COLO829 (cell line): ENCODE measurements at places on chromosomes 6 and 20.

- DNase-seq = no peak
Measured at GRCh38 chr20:51861726-51862466, 59.6 kb upstream of the SALL4 start.

GRCh38 chr20:20562507-20562906 is 149.9 kb downstream of the RALGAPA2 start:
- no peak for DNase-seq

- no peak for DNase-seq
Measured at GRCh38 chr6:75673884-75674283, 72.2 kb downstream of the SENP6 start.

DNA sequence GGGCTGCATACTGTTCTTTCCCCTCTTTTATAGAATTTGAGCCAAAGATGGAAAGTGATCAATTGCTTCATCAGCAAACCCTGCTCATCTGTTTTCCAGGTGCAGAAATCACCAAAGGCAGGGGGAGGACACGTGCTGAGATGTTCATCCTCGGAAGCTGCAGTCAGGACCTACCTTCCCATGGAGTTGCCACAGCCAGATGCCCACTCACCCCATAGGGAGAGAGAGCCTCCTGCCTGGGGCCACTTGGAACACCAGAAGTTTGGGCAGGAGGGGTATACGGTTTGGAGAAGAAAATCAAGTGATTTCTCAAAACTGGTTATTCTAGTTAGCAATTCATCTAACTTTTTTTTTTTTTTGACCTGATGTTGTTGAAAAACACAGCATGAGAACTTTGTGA is 5.3 kb upstream of the CST7 start:
- DNase-seq = no peak

DNA sequence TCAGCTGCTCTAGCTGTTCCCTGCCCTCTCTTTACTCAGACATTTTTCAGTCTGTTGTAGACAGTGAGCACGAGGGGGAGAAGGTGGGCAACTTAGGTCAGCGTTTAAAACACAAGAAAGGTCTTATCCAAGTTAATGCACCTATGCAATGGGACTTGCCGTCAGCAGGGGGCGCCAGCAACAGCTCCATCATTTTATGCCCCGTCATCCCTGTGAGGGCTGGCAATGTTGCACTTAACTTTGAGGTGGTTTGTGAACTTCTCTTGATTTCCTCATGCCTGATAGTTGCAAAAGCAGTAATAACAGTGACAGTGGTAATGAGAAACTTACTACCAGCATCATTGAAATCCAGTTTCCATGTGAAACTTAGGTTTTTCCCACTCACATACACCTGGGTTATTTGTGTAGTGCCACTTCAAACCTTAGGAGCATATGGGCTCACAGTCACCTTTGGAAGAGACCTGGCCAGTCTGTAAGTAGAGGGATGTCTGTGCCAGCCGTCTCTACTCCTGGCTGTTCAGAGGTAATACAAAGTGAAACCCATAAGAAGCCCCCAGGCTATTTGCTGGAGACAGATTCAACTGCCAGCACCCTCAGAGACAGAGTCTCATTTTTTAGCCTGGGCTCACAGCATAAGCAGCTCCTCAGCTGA is 44.9 kb upstream of the ID1 start:
- DNase-seq = peak; percentile 92

GRCh38 chr6:40342723-40343122 is 244.4 kb downstream of the LRFN2 start:
- no peak for DNase-seq

- DNase-seq = no peak
Measured at GRCh38 chr20:8735674-8736073, 333.2 kb upstream of the PLCB4 start.

DNA sequence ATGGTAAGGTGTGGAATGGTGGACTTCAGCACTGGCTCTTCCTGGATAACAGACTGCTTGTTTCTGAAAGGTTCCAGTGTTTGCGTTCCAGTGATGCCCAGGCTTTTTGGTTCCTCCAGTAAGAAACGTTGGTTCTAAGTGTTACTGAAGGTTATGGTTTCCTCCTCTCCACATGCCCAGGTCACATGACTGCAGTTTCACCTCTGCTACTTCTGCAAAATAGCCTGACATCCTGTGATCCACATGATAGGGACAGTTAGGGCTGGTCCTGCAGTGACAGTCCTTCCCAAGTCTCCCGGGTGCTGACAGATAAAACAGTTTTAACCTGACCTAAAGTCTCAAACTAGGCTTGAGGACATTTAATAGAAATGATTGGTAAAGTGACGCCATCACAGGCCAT is 132.2 kb upstream of the CST7 start:
- DNase-seq = no peak

GRCh38 chr6:80282913-80283554 is 176.6 kb downstream of the BCKDHB start:
- DNase-seq = no peak

- peak; percentile 53 for DNase-seq
Measured at GRCh38 chr20:46307139-46307998, 929 bp downstream of the CDH22 start.

DNA sequence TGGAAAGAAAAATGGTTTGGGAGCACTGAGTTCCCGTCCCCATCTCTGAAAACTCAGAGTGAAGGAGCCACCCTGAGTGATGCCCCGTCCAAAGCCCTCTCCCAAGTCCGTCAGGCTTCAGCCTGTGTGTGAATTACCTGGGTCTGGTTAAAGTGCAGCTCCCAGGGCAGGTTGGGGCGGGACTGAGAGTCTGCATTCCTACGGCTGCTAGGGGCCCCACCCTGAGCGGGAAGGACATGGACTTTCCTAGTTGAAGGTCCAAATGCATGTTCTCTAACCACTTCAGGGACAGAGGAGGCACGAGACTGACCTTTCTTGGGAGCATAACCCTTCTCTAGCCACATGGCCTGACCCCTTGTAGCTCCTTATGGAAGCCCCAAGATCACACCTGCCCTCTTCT is 97.2 kb downstream of the SYNDIG1 start:
- no peak for DNase-seq

- no peak for DNase-seq
Measured at GRCh38 chr20:40610730-40611129, 78.3 kb downstream of the MAFB start.

DNA sequence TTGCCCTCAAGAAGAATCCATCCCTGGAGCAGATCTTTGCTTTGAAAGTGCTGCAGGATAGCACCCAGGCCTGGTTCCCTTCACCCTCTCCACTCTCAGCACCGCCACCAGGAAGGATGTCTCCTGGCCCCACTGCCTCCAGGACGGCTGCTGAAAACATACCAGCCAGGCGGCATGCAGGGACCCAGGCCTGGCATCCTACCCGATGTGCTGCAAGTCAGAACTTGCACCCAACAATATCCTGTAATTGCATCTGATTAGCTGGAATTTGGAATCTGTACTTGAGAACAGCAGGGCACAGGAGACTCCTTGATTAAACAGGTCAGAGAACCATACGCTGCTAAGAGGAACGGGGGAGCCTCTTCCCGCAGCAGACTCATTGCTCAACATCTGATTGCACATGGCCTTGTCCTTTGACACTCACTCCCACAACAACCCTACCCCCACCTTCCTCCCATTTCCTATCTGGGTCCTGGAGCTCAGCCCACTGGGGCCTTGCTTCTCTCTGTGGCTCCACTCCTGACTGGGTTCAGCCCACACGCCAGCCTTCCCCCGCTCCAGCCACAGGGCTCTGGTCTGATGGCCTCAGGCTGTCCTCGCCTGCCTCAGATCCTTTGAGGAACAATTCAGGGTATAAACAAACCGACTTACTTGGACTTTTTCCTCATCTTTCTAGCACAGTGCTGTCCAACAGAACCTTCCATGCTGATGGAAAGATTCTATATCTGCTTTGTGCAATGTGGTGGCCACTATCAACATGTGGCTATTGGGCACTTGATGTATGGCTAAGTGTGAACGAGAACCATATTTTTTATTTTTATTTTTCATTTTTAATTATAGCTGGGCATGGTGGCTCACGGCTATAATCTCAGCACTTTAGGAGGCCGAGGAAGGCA is 78.0 kb downstream of the FGD2 start:
- DNase-seq = no peak

DNA sequence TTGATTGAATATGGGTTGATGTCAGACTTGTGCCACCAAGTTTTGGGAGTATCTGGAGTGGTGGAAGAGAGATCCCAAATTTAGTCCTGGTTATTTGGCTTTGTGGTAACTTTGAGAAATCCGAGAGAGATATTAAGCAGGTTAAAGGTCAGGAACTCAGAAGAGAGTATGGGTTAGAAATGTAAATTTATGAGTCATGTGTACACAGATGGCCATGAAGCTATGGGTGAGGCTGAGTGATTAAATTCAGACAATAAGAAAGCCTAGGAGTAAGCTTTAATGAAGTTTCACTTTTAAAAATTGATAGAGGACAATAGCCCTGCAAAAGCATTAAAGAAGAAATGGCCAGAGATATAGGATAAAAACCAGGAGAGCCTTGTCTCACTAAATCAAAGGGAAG is 14.3 kb downstream of the RIMS1 start:
- DNase-seq = no peak

- DNase-seq = no peak
Measured at GRCh38 chr20:63968136-63968927, 1.4 kb downstream of the ZNF512B start.

DNA sequence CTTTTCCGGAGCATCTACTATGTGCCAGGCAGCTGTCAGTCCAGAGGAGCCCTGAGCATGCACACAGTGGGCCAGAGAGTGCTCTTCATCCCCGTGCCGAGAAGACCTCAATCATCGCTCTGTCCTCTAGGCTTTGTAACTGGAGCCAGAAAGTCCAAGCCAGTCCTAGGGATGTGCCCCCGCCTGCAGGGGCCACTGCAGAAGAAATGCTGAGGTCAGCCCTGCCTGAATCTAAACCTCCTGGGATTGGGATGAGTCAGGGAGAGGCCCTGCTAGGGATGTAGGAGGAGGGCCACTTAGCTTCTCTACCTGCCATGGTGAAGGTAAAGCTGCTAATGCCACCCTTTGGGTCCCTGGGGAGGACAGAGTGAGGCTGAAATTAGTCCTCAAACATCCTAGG is 146.8 kb downstream of the CDC5L start:
- DNase-seq = no peak

DNA sequence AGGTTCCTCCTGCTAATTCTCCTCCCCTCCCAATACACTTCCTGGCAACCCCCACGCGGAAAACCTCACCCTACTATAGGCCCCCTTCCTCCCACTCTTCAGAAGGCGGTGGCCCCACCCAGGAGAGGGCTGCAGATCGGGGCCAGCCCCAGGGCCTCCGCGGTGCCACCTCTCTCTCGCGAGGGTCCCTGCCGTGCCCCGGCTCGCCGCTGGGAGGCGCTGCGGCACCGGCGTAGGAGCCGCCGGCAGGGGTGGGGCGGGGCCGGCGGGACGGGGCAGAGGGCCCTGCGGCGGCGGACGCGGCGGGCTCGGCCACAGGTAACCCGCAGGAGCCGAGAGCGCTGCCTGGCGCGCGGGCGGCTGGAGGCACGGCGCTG is at the start of gene ANKRD6:
TSS of gene ANKRD6 (plus strand) at position 278 of the 377 bp plus-strand sequence. CDS start 133,825 bp downstream, outside the sequence.
- peak; percentile 40 for DNase-seq

DNA sequence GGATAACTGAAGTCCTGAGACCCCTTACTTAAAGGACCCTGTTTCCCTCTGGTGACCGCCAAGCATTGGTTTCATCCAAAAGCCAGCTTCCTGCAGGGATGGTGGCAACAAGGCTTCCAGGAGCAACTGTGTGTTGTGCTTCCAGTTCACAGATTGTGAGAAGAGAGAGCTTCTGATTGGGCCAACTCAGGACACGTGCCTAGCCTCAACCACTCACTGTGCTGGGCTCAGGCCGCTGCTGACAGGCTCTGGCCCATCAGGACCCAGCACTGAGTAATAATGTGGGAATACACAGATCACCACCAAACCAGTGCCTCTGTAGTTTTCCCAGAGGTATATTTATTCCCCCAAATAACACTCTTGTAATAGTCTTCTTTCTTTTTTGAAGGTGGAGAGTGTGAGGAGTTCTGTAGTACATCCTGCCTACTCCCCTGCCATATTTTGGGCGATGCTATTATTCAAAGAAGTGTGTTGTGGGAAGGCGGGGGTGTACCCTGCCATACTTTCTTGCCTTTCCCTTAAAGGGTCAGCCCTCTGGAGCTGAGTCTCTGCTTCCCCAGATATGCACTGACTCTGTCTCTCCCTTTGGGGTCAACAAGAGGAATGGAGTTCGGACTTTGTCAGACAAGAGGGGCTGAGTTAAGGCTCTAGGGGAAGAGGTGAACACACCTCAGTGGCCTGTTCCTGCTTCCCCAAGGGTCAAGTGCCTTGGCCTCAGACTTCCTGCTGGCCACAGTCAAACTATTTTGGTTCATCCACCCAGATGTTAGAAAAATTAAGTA is 23.2 kb downstream of the PPP1R16B start:
- DNase-seq = no peak

GRCh38 chr20:6104493-6105188 is 18.2 kb downstream of the FERMT1 start:
- no peak for DNase-seq

DNA sequence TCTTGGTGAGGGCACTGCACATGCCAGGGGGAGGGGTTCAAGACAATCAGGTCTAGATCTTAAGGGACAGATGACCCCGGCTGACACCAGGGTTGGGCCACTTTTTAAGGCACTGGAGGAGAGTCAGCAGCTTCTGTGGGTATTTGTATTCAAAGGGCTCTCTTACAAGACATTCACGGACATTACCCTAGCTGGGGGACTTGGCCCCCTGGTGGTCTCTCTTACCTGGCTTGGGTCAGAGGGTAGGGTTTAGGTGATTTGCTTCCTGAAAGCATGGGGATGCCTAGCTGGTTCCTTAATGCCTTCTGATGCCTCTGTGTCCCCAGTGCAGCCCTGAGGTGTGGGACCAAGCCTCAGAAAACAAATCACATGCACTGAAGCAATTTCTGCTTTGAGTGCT is 354.7 kb downstream of the CDC5L start:
- DNase-seq = no peak

GRCh38 chr6:161882196-161882765 is 608.4 kb upstream of the AGPAT4 start:
- no peak for DNase-seq

DNA sequence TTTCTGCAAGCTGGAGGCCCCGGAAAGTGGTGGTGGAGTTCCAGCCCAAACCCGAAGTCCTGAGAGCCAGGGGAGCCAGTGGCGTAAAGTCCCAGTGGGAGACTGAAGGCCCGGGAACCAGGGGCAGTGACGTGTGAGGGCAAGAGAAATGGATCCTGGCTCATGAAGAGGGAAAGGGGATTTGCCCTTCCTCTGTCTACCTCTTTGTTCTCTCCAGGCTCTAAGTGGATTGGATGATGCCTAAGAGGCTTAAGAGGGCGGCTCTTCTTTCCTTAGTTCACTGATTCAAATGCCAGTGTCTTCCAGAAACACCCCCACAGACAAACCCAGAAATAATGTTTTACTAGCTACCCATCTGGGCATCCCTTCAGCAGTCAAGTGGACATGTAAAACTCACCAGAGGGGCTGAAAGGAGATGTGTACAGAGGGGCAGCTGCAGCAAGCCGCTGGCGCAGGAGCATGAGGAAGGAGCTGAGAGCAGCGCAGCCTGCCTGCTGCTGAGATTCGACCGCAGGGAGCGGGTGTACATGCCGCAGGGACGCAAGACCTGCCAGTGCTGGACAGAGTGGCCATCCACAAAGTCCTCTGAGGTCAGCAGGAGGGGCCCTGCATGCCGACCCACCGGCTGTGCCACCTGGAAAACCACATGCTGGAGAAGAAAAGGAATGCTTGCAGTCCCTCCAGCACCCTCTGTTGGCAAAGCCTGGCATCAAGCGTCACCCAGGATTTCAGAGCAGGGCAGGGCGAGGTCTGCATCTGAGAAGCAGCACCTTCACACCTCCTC is 29.5 kb downstream of the CDYL start:
- DNase-seq = peak; percentile 53
